NCI-H446 treated with DMSO at 0.1 percent for 48 hours (cell line): ENCODE measurements at places on chromosomes 6 and 20.
A peak's percentile ranks its signal among the peaks of the same experiment; 100 is the strongest.

GRCh38 chr6:157033428-157034140 is 256.4 kb downstream of the ARID1B start:
- no peak for DNase-seq

DNA sequence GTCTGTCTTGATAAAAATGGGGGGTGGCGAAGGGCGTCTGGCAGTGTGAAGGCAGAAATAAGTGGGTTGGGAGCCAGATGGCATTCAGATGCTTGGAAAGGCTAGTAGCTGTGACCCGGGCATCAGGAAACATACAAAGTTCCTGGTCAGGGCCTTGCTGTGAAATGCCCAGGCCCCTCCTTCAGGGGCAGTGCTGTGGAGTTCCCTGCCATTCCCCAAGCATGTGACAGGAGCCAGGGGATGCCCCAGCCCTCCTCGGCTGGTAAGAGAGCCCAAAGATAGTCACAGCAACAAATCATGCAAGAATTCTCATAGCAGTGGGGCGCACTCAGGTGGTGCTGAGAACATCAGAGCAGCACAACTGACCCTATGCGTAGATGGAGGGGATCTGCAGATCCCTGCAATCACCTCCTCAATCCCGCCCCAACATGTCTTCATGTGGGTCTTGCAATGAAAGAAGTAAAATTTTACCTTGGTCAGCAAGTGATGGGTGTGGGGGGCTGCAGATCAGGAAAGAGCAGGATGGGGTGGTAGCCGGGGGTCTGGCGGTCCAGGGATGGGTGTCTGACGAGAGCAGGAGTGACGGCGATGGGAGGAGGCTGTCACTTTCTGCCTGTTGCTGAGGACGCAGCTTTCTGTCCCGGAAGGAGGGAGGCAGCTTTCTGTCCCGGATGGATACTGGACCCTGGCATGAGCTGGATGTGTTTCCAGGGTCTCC is 39.5 kb downstream of the SLC22A1 start:
- no peak for DNase-seq

- DNase-seq, result peak; percentile 23
Observed at GRCh38 chr6:81937296-81937937, 184.9 kb upstream of the TENT5A start.

DNA sequence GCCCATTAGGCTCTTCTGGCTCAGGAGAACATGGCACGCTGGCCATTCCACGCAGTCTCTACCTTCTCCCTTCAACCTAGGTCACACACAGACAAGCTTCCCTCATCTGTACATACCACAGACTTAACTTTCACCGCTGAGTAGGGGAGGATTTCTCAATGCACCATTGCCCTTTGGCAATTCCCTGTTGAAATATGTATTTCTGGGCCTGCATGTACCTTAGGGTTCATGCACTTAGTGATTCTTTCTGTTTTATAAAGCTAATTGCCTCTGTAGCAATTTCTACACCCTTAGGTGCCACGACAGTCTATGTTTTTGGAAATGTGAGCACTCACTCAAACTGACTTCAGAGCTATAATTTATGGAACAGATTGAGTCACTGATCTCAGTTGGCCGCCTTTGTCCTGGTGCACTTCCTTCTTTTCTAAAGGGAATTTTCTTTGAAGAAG is 253.8 kb upstream of the PRDM1 start:
- DNase-seq, result no peak

- no peak for DNase-seq
Observed at GRCh38 chr6:35228481-35228880, 14.7 kb downstream of the SCUBE3 start.

DNA sequence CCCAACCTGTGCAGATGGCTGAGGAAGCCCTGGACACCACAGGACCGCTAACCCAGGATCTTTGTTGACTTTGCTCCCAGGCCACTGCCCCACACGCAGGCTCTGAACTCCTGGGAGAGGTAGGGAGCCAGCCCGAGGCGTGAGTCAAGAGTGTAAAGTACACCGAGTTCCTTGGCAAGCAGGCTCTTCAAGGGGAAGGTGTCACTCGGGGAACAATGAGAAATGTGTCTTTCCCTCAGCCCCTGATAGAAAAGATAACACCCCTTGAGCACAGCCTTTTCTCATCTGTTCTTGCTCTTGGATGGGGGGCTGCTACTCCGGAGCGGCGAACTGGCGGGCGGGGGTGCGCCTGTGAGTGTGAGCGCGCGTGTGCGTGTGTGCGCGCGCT is 472 bp upstream of the EDN3 start:
- no peak for DNase-seq

GRCh38 chr6:145332011-145332410 is 403.3 kb downstream of the EPM2A start:
- no peak for DNase-seq
